ENCODE measurements at places on chromosomes 6 and 20.

DNA sequence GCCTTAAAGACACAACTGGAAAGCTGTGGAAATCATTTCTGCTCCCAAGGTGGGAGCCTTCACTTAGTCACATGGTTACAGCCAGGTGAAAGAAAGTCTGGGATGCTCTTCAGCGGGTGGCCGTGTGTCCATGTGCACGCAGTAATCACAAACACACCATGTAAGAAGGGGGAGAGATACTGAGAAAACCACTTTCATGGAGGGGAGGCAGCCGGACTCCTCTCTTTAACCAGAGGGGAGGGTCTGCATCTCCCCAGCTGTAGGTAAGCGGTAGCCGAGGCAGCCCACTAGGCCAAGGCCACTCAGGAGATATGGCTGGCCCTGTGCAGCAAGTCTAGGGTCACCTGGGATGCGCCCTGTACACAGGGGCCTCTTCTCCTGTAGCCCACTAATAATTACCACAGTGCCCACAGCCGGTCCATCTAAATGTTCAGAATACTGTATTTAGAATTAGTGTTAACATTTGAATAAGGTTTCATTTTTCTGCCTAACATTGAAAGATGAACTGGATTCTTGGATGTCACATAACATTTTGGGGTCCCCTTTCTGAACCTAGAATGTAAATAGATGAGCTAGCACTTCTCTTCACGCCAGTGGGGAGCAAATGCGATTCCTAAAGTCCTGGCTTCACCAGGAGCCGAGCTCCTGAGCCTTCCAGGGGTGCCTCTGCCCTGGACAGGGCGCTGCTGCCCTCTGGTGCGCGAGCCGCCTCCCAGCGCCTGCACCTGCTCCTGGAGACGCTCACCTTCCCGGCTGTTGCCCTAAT lies 15.9 kb downstream of the GPR31 start:
- DNase-seq = peak; percentile 81

DNA sequence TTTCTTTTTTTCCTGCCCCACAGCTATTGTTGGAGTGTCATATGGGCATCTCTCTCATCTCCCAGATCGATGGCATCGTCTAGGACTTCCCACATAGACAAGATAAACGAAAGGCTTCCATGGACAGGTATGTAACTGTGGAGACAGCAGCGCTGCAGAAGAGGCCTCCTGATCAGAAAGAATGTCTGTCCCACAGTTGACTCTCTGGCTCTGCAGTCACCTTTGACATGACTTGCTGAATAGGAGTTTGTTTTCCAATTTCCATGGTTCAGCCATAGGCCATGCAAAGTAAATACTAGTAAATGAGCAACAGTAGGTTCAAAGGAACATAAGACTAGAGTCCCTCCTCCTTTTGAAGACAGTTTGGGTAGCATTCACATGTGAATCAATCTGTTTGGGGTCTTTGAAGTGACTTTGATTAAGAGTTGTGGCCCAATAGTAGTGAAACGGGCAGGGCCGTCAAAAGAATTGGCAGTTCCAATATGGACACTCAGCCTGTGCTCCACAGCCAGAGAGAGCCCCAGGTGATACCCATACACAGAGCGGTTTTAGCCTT lies 134.7 kb upstream of the IFNGR1 start:
- DNase-seq = no peak

- DNase-seq = no peak
These were observed 280.0 kb downstream of the BMP7 start for GRCh38 chr20:56986476-56986875.

DNA sequence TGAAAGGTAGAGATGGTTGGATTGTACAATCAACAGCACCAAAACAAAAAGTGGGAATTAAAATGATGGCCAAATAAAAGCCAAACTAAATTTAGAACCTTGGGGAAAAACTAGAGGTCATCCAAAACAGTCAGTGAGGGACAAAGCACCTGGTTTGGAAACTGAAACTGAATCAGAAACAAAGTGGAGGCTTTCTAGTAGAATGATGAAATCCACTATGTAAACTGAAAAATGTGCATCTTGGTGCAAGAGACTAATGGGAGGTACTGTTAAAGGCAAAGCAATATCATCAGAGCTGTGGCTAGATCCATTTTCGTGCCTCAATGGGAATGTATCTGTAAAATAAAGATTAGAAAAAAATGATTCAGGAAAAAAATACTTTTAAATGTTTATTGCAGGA lies 380.0 kb upstream of the GJE1 start:
- no peak for DNase-seq

Measured in HEK293T (cell line).